ENCODE measurements at places on chromosomes 3 and 15.
A peak's percentile ranks its signal among the peaks of the same experiment; 100 is the strongest.

- no peak overlapping the region for H3K4me3 ChIP-seq
- no peaks in the 10 kb centered on the region for H3K27me3 ChIP-seq
- DNase-seq, result no peak
- H3K4me1 ChIP-seq, result no peaks in the 10 kb centered on the region
Observed at GRCh38 chr3:79339846-79340245, 428.0 kb downstream of the ROBO1 start.

- no peaks in the 10 kb centered on the region for H3K4me1 ChIP-seq
- no peak for DNase-seq
- H3K27ac ChIP-seq, result no peak overlapping the region
- H3K4me3 ChIP-seq, result no peak overlapping the region
- H3K27me3 ChIP-seq, result no peaks in the 10 kb centered on the region
Observed at GRCh38 chr3:120763601-120764000, 21.1 kb downstream of the GTF2E1 start.

DNA sequence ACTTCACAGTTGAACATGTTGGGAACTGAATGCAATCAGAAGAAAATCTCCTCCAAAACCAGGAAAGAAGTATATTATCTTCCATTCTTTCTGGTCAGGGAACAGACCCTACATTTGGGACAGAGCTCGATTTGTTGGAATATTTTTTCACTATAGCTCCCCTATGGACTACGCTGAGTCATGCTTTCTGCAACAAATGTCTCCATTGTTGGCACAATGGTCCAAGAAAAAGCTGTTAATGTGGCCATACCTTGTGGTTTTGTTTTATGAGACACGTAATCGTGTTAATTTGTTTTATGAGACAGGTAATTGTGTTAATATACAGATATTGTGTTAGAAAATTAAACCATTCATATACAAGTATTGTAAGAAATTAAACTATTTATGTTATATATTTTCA lies 101.4 kb downstream of the TGFBR2 start:
- H3K27me3 ChIP-seq, result no peaks in the 10 kb centered on the region
- no peaks in the 10 kb centered on the region for H3K4me1 ChIP-seq
- no peak for DNase-seq
- H3K27ac ChIP-seq, result no peak overlapping the region
- H3K36me3 ChIP-seq, result no peaks in the 10 kb centered on the region

GRCh38 chr3:102269406-102269805 lies 165.4 kb upstream of the ZPLD1 start:
- no peak overlapping the region for H3K4me3 ChIP-seq
- no peak for DNase-seq
- no peaks in the 10 kb centered on the region for H3K36me3 ChIP-seq
- H3K27me3 ChIP-seq, result 0 out of 2 replicates have a peak, but pooled peaks cover 4% of the 10 kb centered on the region

DNA sequence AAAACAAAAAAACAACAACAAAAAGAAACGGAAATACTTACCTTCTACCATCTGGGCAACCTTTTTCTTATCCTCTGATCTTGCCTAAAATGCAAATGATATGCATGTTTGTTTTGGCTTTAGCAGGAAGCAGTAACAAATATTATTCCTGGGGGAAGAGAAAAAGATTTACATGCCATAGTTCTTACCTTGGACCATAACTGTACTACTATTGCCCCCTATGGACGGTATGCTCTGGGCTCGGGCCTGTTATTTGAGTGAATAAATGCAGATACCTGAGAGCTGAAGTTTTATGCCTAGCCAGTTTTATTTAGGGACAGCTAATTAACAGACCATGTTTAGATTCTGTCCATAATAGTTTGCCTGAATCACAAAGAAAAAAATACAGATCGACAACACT lies 12.6 kb upstream of the STARD5 start:
- H3K27me3 ChIP-seq, result no peaks in the 10 kb centered on the region
- H3K27ac ChIP-seq, result no peak overlapping the region
- peaks cover 21% of the 10 kb centered on the region for H3K4me1 ChIP-seq
- DNase-seq, result peak; percentile 42
- no peaks in the 10 kb centered on the region for H3K36me3 ChIP-seq
- H3K4me3 ChIP-seq, result no peak overlapping the region

DNA sequence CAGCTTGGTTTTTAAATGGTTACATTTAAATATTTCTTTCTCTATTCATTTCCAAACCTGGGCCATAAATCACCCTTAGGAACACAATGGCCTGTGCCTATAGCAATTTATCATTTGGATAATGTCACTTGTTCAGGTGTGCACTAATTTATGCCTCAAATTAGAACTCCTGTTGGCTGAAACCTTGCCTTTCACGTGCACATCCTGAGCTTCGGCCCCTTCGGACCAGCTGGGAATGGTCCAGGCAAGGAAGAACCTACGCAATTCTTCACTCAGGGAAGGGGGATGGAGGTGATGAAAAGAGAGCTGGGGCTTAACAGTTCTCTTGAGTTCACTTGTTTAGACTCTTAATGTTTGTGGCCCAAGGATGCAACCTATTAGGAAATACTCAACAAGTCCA lies 324.1 kb upstream of the ICE2 start:
- DNase-seq, result no peak
- H3K27ac ChIP-seq, result no peak overlapping the region
- no peaks in the 10 kb centered on the region for H3K27me3 ChIP-seq
- no peak overlapping the region for H3K4me3 ChIP-seq
- no peaks in the 10 kb centered on the region for H3K36me3 ChIP-seq

GRCh38 chr3:112346491-112347122 lies 13.7 kb downstream of the CD200 start:
- H3K4me1 ChIP-seq, result no peaks in the 10 kb centered on the region
- DNase-seq, result no peak
- no peaks in the 10 kb centered on the region for H3K36me3 ChIP-seq

- H3K27me3 ChIP-seq, result no peaks in the 10 kb centered on the region
- no peak overlapping the region for H3K27ac ChIP-seq
- peaks cover 12% of the 10 kb centered on the region for H3K4me1 ChIP-seq
- DNase-seq, result peak; percentile 66
- H3K36me3 ChIP-seq, result no peaks in the 10 kb centered on the region
- H3K4me3 ChIP-seq, result no peak overlapping the region
Observed at GRCh38 chr15:92869263-92869940, 30.7 kb upstream of the CHD2 start.

DNA sequence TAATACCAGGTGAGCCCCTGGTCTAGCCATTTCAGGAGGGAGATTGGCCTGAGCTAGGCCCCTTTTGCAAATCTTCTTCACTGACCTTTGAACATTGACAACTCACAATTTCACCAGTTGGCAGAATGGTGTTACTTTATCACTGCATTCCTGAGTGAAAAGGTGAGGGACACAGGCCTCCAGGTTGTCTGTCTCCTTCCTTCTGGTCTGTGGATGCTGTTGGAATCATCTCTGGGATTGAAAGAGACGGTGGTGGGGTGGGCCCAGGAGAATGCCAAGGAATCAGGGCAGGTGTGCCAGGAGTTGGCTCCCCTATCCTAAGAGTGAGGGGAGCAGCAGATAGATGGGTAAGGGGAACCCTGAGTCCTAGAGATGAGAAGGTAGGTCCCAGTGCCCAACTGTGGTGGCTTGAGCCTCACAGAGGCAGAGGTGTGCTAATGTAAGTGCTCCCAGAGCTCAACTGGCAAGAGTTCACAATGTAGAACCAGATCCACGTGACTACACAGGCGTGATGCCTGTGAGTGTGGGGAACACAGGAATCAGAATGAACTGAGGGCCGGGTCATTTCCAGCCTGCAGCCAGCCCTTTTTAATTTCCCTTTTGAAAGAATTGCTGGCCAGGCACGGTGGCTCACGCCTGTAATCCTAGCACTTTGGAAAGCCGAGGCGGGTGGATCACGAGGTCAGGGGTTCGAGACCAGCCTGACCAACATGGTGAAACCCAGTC lies 11.2 kb downstream of the C3orf62 start:
- H3K36me3 ChIP-seq, result no peaks in the 10 kb centered on the region
- no peaks in the 10 kb centered on the region for H3K27me3 ChIP-seq
- no peak overlapping the region for H3K27ac ChIP-seq
- DNase-seq, result peak; percentile 17

- no peak for DNase-seq
- H3K4me1 ChIP-seq, result no peaks in the 10 kb centered on the region
- no peak overlapping the region for H3K27ac ChIP-seq
- H3K4me3 ChIP-seq, result no peak overlapping the region
- no peaks in the 10 kb centered on the region for H3K27me3 ChIP-seq
Observed at GRCh38 chr3:142787719-142788118, 63.9 kb downstream of the TRPC1 start.

DNA sequence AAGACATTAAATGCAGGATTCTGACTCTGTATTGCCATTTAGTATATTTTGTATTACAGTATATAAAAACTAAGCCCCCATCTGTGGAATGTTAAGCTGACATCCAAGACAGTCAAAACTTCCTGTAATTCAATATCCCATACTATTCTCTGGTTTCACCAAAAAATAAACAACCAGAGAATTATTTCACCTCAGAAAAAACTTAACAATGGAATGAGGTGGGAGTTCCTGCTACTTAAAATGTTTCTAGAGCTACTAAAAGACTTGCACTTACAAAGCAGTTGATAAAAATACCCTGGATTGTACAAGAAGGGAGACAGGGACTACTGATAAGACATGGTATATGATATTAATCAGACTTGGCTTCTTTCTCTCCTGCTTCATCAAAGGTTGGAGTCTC lies 8.3 kb downstream of the ARL13B start:
- no peak overlapping the region for H3K27ac ChIP-seq
- no peak for DNase-seq
- H3K36me3 ChIP-seq, result no peaks in the 10 kb centered on the region
- no peaks in the 10 kb centered on the region for H3K27me3 ChIP-seq
- peaks cover 12% of the 10 kb centered on the region for H3K4me1 ChIP-seq

DNA sequence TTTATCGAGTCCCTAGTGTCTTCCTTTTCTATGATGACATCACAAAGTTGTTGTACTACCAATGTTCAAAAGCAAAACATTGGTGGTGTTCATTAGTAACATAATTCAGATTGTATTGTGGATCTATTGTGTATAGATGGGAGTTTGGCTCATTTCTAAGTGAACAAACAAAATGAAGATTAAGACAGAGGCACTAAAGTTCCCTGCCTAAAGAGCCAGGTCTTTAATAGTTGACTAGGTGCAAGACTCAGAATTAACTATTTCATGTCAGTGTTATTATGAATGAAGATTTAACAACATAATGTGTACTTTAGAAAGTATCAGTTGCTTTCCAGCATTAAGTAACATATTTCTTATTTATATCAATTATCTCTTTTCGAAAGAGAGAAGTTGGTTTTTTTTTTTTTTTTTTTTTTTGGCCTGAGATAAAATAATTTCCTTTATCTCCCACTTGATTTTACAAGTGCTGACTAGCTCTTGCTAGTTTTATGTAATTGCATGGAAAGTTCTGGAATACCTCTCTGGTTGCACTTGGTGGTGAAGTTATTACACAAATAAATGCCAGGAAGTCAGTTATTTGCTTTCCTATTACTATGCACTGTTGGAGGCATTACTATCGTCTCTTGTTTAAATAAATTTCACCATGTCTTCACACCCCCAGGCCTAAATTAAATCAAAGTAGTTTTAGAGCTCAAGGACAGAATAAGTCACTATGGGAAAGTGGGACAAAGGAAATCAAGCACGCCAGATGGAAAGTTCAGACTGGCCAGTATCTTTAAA lies 48.7 kb downstream of the NAALADL2 start:
- DNase-seq, result no peak
- peaks cover 12% of the 10 kb centered on the region for H3K4me1 ChIP-seq
- H3K27me3 ChIP-seq, result no peaks in the 10 kb centered on the region
- H3K27ac ChIP-seq, result no peak overlapping the region
- no peak overlapping the region for H3K4me3 ChIP-seq

- H3K4me1 ChIP-seq, result peaks cover 16% of the 10 kb centered on the region
- no peaks in the 10 kb centered on the region for H3K27me3 ChIP-seq
- H3K27ac ChIP-seq, result peak overlapping the region; percentile 49
- peak; percentile 87 for DNase-seq
- peaks cover 69% of the 10 kb centered on the region for H3K36me3 ChIP-seq
Observed at GRCh38 chr15:59221511-59222505, 15.2 kb downstream of the LDHAL6B start.

GRCh38 chr3:196418601-196419000 lies 13.6 kb downstream of the UBXN7 start:
- no peak overlapping the region for H3K27ac ChIP-seq
- H3K36me3 ChIP-seq, result no peaks in the 10 kb centered on the region
- peaks cover 10% of the 10 kb centered on the region for H3K4me1 ChIP-seq
- no peak overlapping the region for H3K4me3 ChIP-seq

DNA sequence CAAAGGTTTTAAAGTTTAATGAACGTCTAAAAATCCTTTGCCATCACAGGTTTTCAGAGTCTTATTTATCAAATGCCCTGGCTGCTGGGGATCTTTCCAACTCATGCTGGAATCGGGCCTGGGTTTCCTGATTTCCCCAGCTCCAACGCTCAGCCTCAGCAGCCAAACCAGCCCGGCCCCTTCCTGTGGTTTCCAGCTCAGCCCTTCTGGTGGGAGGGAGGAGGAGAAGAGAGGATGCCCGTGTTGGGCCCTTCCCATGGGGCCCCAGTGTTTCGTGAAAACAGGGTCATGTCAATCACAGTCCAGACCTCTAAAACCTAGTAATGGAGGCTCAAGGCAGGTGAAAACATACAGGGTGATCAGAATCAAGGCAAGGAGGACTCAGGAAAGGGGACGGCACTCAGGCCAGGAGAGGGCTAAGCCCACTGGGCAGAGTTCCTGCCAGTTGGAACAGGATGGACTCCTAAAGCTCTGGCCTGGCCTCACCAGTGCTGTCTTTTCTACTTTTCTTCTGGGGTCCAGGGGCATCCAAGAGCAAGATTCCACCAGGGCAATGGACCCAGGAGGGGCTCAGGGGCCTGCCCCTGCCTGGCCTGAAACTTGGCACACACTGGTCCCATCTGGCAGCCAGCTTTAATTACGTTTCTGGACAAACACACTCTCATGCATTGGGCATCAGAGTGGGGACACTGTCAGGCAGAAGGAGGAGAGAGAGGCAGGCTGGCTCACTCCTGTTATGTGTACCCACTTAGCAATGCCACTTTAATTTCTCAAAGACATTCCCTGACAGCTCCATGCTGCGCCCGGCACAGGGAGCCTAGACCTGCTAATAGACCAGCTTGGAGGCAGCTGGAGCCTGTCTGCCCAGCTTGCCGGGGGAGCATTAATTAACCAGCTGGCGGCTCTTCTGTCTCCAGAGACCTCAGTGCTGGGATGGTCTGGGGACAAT lies 194.6 kb downstream of the FAM43A start:
- no peaks in the 10 kb centered on the region for H3K36me3 ChIP-seq
- no peaks in the 10 kb centered on the region for H3K27me3 ChIP-seq
- H3K4me3 ChIP-seq, result no peak overlapping the region
- peaks cover 8% of the 10 kb centered on the region for H3K4me1 ChIP-seq
- DNase-seq, result peak; percentile 70

DNA sequence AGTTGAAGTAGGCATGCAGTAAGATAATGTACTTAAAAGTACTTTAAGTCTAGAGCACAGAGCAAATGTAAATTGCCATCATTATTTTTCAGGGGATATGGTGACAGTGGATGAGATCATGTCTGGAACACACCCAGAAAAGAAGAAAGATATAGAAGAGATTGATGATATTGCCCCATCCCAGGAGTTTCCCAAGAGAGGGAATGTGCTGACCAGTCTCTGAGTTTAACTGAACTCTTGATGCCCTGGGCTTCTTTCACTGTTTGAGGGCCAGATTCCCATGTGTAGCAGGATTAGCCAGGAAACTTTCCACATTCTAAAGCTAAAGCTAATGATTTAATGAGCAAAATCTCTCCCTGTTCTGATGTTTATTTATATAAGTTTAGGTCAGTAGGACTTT lies 366.8 kb upstream of the UMPS start:
- no peak overlapping the region for H3K27ac ChIP-seq
- no peak overlapping the region for H3K4me3 ChIP-seq
- no peaks in the 10 kb centered on the region for H3K27me3 ChIP-seq
- H3K36me3 ChIP-seq, result no peaks in the 10 kb centered on the region

Measured in GM23248 (cell line).